ENCODE measurements at places on chromosomes 4 and X. TPM values are rescaled to one million over a fixed set of nuclear protein-coding genes. Genes with fewer than 3 reads are reported as not detected.

DNA sequence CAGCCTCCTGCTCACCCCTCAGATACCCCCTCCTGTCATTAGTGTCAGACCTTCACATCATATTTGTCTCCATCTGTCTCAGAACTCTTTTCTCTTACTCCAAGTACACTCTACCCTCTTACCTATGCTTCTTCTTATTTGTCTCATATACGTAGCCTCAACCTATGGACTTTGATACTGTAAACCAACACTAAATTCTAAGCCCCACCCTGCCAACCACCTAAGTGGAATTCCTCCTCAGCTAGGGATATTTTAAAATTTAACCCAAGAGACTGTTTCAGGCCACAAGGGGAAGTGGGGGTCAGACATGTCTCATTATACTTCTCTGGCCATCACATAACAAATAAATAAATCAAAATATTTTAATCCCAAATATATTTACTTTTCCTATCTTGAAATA lies 778.1 kb upstream of the GRID2 start:
- no peak overlapping the region for H3K27ac ChIP-seq
- H3K27me3 ChIP-seq: no peaks in the 10 kb centered on the region
- DNase-seq: no peak
- H3K36me3 ChIP-seq: no peaks in the 10 kb centered on the region

DNA sequence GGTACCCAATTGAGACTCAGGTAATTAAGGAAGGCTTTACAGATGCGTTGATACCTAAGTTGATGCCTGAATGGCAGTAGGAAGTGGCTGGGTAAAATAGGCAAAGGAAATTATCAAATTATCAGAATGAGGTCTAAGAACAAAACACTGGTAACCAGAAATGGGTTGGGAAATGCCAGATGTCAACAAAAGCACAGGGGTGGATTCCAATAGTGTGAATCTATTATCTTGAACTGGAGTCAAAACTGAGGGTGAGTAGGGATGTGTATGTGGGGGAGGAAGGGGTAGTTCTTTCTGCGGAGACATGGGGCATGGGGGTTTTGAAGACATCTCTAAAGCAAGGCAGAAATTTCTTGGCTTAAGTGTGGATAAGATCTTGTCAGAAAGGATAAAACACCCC lies 16.0 kb upstream of the SEPTIN6 start:
- H3K27ac ChIP-seq: no peak overlapping the region
- H3K4me3 ChIP-seq: no peak overlapping the region
- no peaks in the 10 kb centered on the region for H3K4me1 ChIP-seq
- no peaks in the 10 kb centered on the region for H3K27me3 ChIP-seq

DNA sequence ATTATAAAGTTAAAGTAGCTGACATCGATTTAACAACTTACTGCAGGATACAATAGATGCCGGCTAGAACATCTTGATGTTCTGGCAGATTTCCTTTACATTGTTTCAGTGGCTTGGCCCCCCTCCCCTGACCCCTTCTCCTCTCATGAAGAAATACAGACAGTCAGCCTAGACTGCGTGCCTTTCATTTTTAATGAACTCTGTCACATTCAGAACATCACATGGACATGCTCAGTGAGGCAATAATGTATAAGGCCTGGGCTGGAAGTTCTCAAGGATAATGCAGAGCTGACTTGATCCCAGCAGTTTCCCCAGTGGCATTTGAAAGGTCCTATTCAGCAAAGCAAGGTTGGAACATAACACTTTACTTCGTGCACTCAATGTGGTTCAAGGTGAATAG lies 239.2 kb downstream of the ANK2 start:
- no peak overlapping the region for H3K27ac ChIP-seq
- no peak for DNase-seq
- H3K4me3 ChIP-seq: no peak overlapping the region

GRCh38 chr4:187606581-187606980 lies 389.0 kb upstream of the ZFP42 start:
- no peaks in the 10 kb centered on the region for H3K4me1 ChIP-seq
- H3K27me3 ChIP-seq: no peaks in the 10 kb centered on the region
- H3K4me3 ChIP-seq: no peak overlapping the region
- no peak for DNase-seq
- no peak overlapping the region for H3K27ac ChIP-seq
- H3K36me3 ChIP-seq: no peaks in the 10 kb centered on the region

DNA sequence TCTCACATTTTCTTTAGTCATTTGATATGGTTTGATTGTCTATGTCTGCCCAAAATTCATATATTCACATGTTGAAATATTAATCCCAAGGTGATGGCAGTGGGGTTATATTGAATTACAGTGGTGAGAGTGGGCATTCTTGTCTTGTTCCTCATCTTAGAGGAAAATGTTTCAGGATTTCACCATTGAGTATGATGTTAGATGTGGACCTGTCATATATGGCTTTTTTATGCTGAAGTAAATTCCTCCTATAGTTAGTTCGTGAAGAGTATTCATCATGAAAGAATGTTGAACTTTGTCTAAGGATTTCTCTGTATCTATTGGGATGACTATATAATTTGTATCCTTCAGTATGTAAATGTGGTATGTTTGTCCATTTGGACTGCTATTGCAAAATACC lies 512.3 kb upstream of the EPHA5 start:
- H3K36me3 ChIP-seq: no peaks in the 10 kb centered on the region
- H3K4me3 ChIP-seq: no peak overlapping the region
- no peak overlapping the region for H3K27ac ChIP-seq
- DNase-seq: no peak
- H3K4me1 ChIP-seq: no peaks in the 10 kb centered on the region

The CT45A5 gene
- not detected for total RNA-seq

The RXFP1 gene
- 2.1 TPM for total RNA-seq

The CHIC2 gene
- 80.2 TPM for total RNA-seq

- no peak for DNase-seq
- no peaks in the 10 kb centered on the region for H3K4me1 ChIP-seq
- H3K27me3 ChIP-seq: no peaks in the 10 kb centered on the region
- no peak overlapping the region for H3K4me3 ChIP-seq
These were observed 3.4 kb upstream of the HOPX start for GRCh38 chr4:56684320-56685050.

DNA sequence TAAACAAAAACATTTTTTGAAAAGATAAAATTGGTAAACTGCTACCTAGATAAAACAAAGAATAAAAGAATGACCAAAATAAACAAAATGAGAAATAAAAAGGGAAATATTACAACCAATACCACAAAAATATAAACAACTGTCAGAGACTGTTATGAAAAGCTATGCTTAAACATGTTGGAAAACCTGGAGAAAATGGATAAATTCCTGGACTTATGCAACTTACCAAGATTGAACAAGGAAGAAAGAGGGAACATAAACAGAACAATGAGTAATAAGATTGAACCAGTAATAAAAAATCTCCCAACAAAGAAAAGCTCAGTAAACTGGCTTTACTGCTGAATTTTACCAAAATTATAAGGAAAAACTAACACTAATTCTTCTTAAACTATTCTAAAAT lies 518.7 kb downstream of the GRXCR1 start:
- H3K36me3 ChIP-seq: no peaks in the 10 kb centered on the region
- no peaks in the 10 kb centered on the region for H3K4me1 ChIP-seq
- no peak overlapping the region for H3K27ac ChIP-seq
- H3K27me3 ChIP-seq: no peaks in the 10 kb centered on the region
- no peak for DNase-seq

The UGT2A3 gene
- not detected for total RNA-seq

DNA sequence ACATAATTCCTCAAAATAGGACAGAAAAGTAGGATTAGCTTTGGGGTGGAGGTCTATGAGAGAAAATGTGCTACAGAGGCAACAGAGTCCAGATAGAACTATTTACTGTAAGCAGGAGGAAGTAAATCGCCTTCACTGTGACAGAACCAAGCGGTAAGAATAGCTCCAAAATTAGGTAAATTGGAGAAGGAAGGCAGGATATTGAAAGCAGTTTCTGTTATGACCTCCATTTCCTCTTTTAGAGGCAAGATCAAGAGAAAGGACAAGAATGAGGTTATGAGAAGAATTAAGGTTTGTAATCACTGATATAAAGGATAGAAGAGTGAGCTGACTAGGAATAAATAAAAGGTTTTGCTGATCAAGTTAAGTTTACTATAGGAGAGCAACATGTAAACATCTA lies 44.1 kb upstream of the NEUROG2 start:
- no peaks in the 10 kb centered on the region for H3K36me3 ChIP-seq
- no peak overlapping the region for H3K4me3 ChIP-seq
- no peaks in the 10 kb centered on the region for H3K27me3 ChIP-seq

The HERC6 gene
- total RNA-seq: 27.6 TPM

The TBX22 gene
- total RNA-seq: not detected

- no peak overlapping the region for H3K4me3 ChIP-seq
- H3K4me1 ChIP-seq: no peaks in the 10 kb centered on the region
- H3K27ac ChIP-seq: no peak overlapping the region
These were observed 244.5 kb downstream of the SCFD2 start for GRCh38 chr4:53121264-53121865.

The TRIM61 gene
- 0.27 TPM for total RNA-seq

DNA sequence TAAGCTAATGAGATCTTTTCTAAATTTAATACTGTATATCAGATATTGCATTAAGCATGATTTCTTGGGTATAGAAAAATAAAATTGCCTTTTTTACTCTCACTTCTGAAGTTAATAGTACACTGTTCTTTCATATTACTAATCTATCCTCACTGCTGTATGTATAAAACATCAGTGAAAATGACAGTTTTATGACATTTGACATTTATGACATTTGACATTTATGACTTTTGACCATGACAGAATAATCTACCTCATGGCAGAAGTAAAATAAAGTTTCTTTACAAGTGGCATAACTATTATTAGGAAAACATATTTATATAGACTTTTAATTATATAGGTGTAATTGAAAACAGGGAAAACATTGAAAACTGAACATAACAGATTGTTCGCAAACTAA lies 13.3 kb downstream of the GRID2 start:
- H3K27ac ChIP-seq: no peak overlapping the region
- no peaks in the 10 kb centered on the region for H3K4me1 ChIP-seq
- DNase-seq: no peak
- H3K36me3 ChIP-seq: no peaks in the 10 kb centered on the region
- no peak overlapping the region for H3K4me3 ChIP-seq
- H3K27me3 ChIP-seq: no peaks in the 10 kb centered on the region

DNA sequence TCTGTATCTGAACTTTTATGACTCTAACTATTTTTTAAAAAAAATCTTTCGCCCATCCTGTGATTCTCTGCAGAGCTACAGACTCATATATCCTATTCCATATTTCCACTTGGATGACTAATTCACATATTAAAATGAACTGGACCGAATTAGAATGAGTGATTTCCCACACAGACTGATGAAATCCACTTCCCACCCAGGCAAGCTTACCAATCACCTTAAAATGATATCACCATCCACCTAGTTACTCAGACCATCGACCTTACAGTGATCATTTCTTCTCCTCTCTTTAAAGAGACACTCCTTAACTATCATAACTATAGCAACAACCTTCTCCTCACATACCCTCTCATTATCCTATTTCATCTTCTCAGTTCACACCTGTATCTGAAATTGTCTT lies 34.1 kb upstream of the GUCY1B1 start:
- H3K36me3 ChIP-seq: no peaks in the 10 kb centered on the region
- no peak overlapping the region for H3K4me3 ChIP-seq
- H3K27me3 ChIP-seq: no peaks in the 10 kb centered on the region
- no peak for DNase-seq
- H3K4me1 ChIP-seq: peaks cover 4% of the 10 kb centered on the region
- no peak overlapping the region for H3K27ac ChIP-seq

- no peak overlapping the region for H3K4me3 ChIP-seq
- H3K27me3 ChIP-seq: no peaks in the 10 kb centered on the region
- H3K27ac ChIP-seq: no peak overlapping the region
- H3K4me1 ChIP-seq: no peaks in the 10 kb centered on the region
- H3K36me3 ChIP-seq: no peaks in the 10 kb centered on the region
- no peak for DNase-seq
These were observed 117.9 kb downstream of the COX18 start for GRCh38 chr4:72951628-72952027.
